Activated naive CD8-positive, alpha-beta T cell treated with anti-CD3 and anti-CD28 coated beads for 36 hours (primary cell): ENCODE measurements at places on chromosomes 6 and 20. TPM values are rescaled to one million over a fixed set of nuclear protein-coding genes. Genes with fewer than 3 reads are reported as not detected.
A peak's percentile ranks its signal among the peaks of the same experiment; 100 is the strongest.

DNA sequence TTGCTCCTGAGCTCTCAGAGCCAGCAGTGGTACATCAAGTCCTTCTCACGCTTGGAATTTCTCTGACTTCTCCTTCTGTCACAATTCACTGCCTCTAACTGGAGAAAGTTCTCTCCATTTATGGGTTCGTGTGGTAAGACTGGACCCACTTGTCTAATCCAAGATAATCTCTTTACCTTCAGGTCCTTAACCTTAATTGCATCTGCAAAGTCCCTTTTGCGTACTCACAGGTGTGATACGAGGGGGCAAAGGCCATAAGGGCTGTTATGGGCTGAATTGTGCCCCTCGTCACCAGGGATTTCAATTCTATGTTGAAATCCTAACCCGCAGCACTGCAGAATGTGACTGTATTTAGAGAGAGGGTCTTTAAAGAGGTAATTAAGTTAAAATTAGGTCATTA is 27.5 kb upstream of the TBC1D22B start:
- DNase-seq, result no peak
- H3K4me3 ChIP-seq, result no peak overlapping the region
- no peak overlapping the region for H3K27ac ChIP-seq
- H3K27me3 ChIP-seq, result peaks cover 4% of the 10 kb centered on the region

PTK7 gene
- total RNA-seq, result 3.3 TPM

BMP7 gene
- not detected for total RNA-seq

DNA sequence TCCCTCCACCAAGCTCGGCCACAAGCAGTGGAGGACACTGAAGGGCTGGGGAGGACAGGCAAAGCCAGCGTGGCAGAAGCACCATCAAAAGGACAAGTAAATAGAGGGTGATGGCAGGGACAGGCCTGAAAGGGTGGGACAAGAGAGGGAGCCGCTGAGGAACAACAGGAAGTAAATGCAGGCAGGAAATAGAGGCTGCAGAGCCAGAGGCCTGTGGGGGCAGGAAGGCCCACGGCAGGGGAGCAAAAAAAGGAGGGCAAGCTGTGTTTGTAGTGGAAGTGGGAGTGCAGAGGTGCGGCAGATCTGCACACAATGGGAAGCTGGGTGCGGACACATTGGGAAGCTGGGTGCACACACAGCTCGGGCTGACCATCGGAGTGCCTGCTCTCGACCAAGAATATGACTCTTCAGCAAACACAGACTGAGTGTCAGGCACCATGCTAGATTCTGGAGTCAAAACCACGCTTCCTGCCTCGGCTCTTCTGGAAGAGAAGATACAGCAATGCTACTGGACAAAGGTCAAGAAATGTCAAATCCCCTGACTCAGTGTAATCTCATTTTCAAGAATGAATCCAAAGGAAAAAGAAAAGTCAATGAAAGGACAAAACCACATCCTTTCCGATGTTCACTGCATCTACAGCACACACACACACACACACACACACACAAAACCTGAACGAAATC is 40.4 kb upstream of the RAB22A start:
- H3K4me3 ChIP-seq, result peak overlapping the region; percentile 32
- DNase-seq, result no peak
- H3K4me1 ChIP-seq, result peaks cover 38% of the 10 kb centered on the region

ADGRF4 gene
- not detected for total RNA-seq

GRCh38 chr6:108175176-108175591 is 9.4 kb downstream of the NR2E1 start:
- H3K4me1 ChIP-seq, result peaks cover 11% of the 10 kb centered on the region
- H3K27me3 ChIP-seq, result peaks cover 98% of the 10 kb centered on the region
- no peaks in the 10 kb centered on the region for H3K36me3 ChIP-seq
- no peak for DNase-seq
- peak overlapping the region; percentile 40 for H3K4me3 ChIP-seq

- H3K4me1 ChIP-seq, result no peaks in the 10 kb centered on the region
- DNase-seq, result no peak
- no peak overlapping the region for H3K27ac ChIP-seq
- no peak overlapping the region for H3K4me3 ChIP-seq
- H3K36me3 ChIP-seq, result no peaks in the 10 kb centered on the region
- H3K27me3 ChIP-seq, result no peaks in the 10 kb centered on the region
Observed at GRCh38 chr6:43934803-43935602, 165.0 kb downstream of the VEGFA start.

GPSM3 gene
- 68.4 TPM for total RNA-seq

DNA sequence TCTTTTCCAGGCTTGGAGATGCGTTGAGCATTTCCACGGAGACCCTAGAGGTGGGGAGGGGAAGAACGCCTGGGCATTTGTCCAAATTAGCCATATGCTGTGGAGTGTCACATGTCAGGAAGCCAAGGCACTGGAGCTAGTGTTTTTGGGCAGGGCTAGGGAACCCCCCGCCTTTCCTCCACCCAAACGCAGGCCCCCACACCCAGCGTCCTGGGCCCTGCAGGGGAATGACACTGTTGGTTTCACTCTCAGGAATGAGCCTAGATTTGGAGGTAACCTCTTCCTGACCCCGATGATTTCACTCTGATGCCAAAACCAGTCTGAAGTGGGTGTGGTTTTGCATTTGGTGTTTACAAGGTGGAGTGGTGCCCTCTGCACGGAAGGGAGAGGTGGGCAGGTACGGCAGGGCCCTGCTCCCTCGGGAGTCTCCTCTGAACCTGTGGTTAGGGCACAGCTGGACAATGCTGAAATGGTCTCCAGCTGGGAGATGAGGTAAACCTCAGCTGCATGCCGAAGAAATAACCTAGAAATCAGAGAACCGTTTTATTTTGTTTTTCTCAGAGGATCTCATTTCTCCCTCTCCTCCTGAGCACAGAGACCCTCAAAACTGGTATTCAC is 29.5 kb downstream of the MTHFD1L start:
- peak overlapping the region; percentile 31 for H3K27ac ChIP-seq
- H3K4me3 ChIP-seq, result no peak overlapping the region
- peak; percentile 21 for DNase-seq
- peaks cover 40% of the 10 kb centered on the region for H3K36me3 ChIP-seq

RAET1E gene
- total RNA-seq, result not detected

GRCh38 chr20:50930139-50930975 is 880 bp downstream of the ADNP start:
- peak; percentile 42 for DNase-seq
- H3K36me3 ChIP-seq, result peaks cover 55% of the 10 kb centered on the region
- H3K27ac ChIP-seq, result peak overlapping the region; percentile 92
- H3K4me3 ChIP-seq, result peak overlapping the region; percentile 87
- H3K27me3 ChIP-seq, result no peaks in the 10 kb centered on the region
- peaks cover 45% of the 10 kb centered on the region for H3K4me1 ChIP-seq

FRS3 gene
- 3.1 TPM for total RNA-seq

PNLDC1 gene
- total RNA-seq, result not detected

SRMS gene
- total RNA-seq, result not detected

GRCh38 chr6:119163006-119163405 is 84.5 kb upstream of the FAM184A start:
- H3K4me3 ChIP-seq, result no peak overlapping the region
- H3K4me1 ChIP-seq, result no peaks in the 10 kb centered on the region
- H3K36me3 ChIP-seq, result no peaks in the 10 kb centered on the region

VWA7 gene
- total RNA-seq, result 1.7 TPM

- DNase-seq, result peak; percentile 52
- peaks cover 47% of the 10 kb centered on the region for H3K4me1 ChIP-seq
- H3K36me3 ChIP-seq, result peaks cover 11% of the 10 kb centered on the region
- no peaks in the 10 kb centered on the region for H3K27me3 ChIP-seq
- no peak overlapping the region for H3K4me3 ChIP-seq
- peak overlapping the region; percentile 43 for H3K27ac ChIP-seq
Observed at GRCh38 chr6:37029249-37029971, 24.0 kb downstream of the FGD2 start.

DNA sequence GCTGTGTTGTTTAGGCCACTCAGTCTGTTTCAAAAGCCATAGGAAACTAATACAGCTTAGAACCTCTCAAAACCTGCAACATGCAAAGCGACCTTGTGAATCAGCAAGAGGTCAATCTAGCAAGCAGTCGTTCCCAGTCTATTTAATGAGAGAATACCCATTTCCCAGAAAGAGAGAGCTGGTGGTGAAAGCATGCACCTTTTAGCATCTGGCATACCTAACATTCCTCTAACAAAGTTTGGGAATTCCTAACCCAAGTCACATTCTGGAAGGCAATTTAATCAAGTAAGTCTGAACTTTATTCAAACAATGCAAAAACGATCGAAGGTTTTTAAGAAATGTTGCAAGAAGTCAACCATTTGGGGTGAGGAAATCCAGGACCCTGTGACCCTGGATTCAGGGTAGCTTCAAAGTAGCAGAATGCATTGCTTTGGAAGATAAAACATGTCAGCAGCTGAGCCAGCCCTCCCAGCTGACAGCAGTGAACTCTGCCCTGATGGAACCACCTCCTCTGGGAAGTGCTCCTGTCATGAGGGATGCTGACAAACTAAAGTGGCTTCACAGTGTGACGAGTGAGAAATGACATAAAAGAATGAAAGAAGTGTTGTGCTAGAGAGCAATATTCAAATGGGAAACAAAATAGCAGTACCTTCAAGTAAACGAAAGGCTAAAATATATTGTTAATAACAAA is 104.8 kb downstream of the GMDS start:
- H3K4me3 ChIP-seq, result no peak overlapping the region
- peaks cover 6% of the 10 kb centered on the region for H3K36me3 ChIP-seq
- no peak overlapping the region for H3K27ac ChIP-seq
- peaks cover 18% of the 10 kb centered on the region for H3K4me1 ChIP-seq
- DNase-seq, result no peak
- no peaks in the 10 kb centered on the region for H3K27me3 ChIP-seq

DNA sequence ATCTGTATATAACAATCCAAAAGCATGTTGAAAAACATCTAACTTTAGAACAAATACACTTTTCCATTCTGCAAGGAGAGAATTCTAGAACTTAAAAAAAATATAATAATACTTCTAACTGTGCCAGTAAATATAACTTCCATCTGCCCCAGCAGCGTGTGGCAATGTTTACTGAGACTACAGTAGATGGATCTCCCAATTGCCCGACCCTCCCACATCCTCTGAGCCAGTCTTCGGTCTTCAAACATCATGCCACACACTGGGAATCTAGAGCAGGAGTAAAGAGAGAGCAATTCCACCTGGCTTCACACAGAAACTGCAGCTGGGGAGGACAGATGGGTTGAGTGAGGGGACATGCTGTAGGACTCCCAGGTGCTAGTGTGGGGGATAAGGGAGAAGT is 121.3 kb upstream of the NHSL1 start:
- peaks cover 3% of the 10 kb centered on the region for H3K27me3 ChIP-seq
- no peaks in the 10 kb centered on the region for H3K36me3 ChIP-seq
- H3K4me3 ChIP-seq, result no peak overlapping the region
- DNase-seq, result no peak

TBXT gene
- total RNA-seq, result not detected
